Kidney epithelial cell (primary cell): ENCODE measurements at places on chromosomes 1 and 21. TPM values are rescaled to one million over a fixed set of nuclear protein-coding genes. Genes with fewer than 3 reads are reported as not detected.
A peak's percentile ranks its signal among the peaks of the same experiment; 100 is the strongest.

DNA sequence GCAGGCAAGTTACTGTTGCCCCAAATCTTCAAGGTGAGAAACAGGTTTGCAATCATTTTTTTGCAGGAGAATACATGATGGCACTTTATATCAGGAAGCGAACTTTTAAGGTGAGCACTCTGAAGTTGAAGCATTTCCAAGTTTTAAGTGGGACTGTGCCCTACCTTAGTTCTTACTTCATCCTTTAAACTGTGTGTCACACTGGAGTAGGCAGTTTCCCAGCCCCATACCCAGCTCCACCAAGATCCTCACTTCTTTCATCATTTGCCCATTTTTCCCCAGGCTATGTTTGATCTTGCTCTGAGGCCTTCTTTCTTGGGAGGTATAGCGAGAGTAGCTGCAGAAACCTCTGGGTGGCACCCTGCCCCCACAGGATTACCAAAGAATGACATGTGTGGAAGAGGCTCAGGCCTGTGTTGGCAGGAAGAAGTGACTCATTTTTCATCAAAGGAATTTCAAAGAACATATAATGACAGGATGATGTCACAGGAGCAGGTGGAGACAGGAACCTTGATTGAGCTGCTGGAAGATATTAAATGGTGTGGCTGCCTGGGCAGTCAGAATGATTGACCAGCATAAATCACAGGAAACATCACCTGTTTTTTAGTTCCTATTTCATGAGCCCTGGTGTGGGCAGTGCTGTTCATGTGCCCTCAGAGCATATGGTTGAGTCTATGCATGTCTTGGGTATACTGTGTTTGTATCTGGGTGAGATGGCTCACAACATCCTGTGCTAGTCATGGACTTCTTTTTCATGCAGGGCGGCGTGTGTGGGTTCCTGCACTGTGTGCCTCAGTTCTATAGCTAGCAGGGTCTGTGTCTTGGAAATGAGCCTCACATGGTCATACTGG, 20.8 kb upstream of the MACF1 start:
- peak; percentile 95 for DNase-seq

GRCh38 chr21:34029743-34030528, 43.4 kb upstream of the MRPS6 start:
- DNase-seq, result peak; percentile 58

DNA sequence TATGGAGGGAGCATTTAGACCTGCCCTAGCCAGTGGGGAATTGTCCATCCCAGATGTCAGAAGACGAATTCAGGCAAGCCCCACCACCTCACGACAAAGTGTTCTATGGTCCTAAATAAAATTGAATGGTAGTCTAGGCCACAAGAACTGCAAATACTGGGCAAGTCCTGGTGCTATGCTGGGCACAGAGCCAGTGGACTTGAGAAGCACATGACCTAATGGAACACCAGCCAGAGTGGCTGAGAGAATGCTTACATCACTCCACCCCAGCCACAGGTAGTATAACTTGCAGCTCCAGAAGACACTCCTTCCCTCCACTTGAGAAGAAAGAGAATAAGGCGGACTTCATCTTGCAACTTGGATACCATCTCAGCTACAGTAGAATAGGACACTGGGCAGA, 567.3 kb upstream of the CXADR start:
- DNase-seq, result no peak

- no peak for DNase-seq
Observed at GRCh38 chr1:224259986-224260385, 70.0 kb downstream of the NVL start.

- DNase-seq, result no peak
Observed at GRCh38 chr1:195336812-195337211, 1271.4 kb downstream of the KCNT2 start.

DNA sequence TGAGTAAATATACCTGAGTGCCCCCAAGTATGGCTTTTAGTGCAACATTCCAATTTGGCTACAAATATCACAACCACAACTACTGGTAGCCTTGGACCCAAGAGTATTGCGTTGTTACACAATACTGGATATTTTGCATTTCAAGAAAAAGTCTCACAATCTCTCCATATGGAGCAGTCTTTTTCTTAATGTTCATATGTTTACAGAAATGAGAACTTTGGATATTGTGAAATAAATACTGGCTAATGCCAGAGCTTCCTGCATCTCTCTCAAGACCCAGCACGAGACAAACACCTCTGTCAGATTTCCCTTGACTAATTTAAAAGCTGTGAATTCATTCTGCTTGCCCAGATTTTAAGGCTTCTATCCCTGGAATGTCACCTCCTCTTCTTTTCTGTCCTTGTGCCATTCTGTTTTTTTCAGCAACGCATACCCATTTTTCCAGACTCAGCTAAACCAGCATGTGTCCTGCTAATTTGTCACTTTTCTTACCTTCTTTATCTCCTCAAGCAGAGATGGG, 136.2 kb upstream of the BACE2 start:
- DNase-seq, result no peak

GRCh38 chr21:19683492-19683891, 1279.9 kb upstream of the TMPRSS15 start:
- no peak for DNase-seq

GRCh38 chr21:16913010-16913409, 599.8 kb upstream of the CXADR start:
- DNase-seq, result no peak

Gene TMEM61
- 0.41 and 1.6 TPM in 2 replicates for total RNA-seq

Gene NTNG1
- 3.7 and 5.2 TPM in 2 replicates for total RNA-seq

Gene ADAM30
- total RNA-seq, result not detected in 2 replicates

Gene TNFAIP8L2
- total RNA-seq, result not detected in 2 replicates

Gene IFNLR1
- 6.7 and 8.6 TPM in 2 replicates for total RNA-seq
